Suppressor macrophage treated with lipopolysaccharide for 1 hour (primary cell): ENCODE measurements at places on chromosomes 12 and 14.
A peak's percentile ranks its signal among the peaks of the same experiment; 100 is the strongest.

- DNase-seq, result no peak
Measured at GRCh38 chr14:56422221-56422620, 157.4 kb upstream of the TMEM260 start.

DNA sequence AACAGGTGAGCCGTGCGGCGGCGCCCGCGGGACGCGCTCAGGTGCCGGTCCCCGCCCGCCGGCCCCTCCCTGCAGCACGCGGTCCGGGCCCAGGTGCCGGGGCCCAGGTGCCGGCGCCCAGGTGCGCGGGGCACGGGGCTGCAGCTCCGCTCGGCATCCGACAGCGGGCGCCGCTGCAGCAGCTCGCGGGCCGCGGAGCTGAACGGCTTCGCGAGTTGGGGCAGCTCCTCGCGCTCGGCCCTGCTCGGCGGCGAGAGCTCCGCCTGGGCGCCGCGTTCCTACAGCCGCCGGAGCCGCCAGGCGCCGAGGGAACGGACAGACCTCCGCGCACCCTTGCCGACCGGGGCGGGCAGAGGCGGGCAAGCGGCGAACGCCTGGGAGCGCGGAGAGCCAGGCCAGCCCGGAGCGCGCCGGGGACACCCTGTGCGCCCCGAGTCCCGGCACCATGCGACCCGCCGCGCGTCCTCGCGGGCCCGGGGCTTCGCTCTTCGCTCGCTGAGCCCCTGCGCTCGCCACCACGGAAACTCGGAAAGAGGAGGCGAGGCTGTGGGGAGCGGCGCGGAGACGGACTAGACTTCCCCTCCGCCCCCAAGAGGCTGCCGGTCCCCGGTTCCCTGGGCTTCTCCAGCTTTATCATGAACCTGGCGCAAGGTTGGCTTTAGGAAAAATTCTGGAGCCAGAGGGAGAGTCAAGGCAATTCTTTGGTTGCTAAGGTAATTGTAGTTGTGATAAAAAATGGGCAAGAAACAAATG lies at the start of gene RGS6:
RGS6 (plus strand) TSS at position 201 of the 753 bp plus-strand sequence.
- peak; percentile 33 for DNase-seq

- DNase-seq, result no peak
Measured at GRCh38 chr14:38255673-38256532, at the start of gene CLEC14A. TSS of gene CLEC14A (minus strand) at chr14:38256093. CDS start at chr14:38256022, 71 bp downstream.

- no peak for DNase-seq
Measured at GRCh38 chr14:67539116-67539515, 6.0 kb downstream of the PLEKHH1 start.

DNA sequence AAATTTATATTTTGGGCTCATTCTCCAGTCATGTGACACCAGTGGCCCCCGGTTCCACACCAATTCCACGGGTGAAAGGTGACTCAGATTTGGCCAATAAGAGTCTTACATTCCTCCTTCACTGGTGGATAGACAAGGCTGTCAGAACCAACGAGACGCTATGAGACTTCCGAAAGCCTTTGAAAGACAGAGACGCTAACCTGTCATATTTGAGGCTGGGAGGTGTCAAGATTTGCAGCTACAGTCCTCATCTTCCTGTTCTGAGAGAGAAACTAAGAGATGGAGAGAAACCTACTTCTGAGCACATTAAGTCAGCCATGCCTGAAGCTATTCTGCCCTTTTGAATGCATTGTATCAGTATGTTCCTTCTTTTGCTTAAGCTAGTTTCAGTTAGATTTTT lies 171.2 kb downstream of the FLRT2 start:
- no peak for DNase-seq

GRCh38 chr14:54652188-54652587 lies 85.3 kb downstream of the SAMD4A start:
- DNase-seq, result no peak

GRCh38 chr14:24712909-24713308 lies 78.9 kb upstream of the GZMB start:
- DNase-seq, result no peak

DNA sequence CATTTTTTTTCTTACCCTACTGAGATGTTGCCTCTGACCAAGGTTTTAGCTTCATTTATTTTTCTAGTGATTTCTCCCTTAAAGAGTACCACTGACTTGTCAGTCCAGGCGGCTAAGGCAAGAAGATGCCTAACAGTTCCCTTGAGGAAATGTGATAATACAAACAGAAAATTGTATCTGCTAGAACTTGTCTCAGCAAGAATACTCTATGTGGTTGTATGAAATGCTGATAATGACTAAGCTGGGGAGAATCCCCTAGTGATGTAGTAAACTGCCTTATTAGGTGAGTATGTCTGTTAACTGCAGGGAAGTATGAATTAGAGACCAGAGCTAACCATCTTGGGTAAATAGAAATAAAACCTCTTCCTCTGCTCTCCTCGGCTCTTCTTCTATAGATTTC lies 6.7 kb downstream of the C12orf54 start:
- DNase-seq, result no peak

DNA sequence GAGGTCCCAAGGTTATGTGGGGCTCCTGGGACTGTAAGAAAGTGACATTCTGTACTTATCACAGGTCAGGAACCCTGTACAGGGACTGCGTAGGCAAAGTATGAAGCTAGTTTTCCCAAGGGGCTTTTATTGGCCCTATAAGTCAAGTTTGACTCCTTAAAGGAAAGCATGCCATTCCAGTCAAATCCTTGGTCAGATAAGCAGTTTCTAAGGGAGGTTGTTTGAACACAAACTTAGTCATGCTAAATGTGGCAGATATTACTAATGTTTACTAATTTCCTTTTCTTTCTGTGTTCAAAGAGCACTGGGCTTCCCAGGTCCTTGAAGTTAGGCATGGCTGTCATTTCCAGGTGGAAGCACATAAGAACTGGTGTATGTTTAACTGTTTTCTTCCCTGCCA lies 472.4 kb downstream of the ATP23 start:
- DNase-seq, result peak; percentile 20

DNA sequence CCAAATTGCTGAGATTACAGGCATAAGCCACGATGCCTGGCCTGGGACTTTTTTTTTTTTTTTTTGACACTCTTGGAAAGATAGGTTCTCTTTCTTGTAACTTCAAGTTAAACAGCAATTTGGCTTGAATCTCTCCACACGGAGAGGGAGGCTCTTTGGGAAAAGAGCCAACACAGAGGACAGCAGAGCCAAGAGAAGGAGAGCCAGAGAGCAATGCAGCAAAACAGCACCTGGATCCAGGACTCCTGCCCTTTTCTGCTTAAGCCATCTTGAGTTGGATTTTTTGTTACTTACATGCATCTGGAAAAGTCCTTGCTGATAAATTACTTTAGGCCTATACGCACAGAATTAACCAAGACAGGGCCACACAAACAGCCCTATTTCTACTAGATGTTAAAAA lies 176.8 kb downstream of the APAF1 start:
- no peak for DNase-seq

DNA sequence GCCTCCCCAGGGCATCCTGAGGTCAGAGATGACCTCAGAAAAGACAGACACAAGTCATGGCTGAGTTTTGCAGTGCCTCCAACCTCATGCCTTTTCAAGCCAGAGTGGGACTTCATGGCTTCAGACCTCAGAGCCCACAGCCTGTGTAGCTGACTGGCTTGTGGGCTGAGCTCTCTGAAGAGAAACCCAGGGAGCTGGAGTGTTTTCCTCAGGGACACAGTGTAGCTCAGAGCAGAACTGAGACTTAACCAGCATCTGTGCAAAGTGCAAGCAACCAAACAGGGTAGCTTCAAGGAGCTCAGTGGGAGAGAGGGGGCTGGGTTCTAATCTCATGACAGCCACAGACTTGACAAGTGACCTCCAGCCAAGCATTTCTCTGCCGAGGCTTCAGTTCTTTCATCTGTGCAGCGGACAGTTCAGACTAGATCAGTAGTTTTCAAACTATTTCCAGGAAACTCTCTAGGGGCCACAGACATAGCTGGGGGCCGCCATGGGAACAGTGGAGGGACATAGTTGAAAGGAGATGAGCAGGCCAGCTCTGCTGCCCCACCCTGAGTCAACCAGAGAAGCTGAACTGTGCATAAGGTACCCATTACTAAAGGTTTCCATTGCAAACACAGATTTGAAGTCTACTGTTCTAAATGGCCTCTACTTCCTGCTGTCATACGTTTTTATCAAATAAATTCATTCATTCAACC lies 80.0 kb downstream of the LGMN start:
- DNase-seq, result no peak

- DNase-seq, result no peak
Measured at GRCh38 chr12:79156846-79157463, 292.4 kb downstream of the SYT1 start.

GRCh38 chr12:83185241-83185640 lies 498.5 kb downstream of the TMTC2 start:
- DNase-seq, result no peak

DNA sequence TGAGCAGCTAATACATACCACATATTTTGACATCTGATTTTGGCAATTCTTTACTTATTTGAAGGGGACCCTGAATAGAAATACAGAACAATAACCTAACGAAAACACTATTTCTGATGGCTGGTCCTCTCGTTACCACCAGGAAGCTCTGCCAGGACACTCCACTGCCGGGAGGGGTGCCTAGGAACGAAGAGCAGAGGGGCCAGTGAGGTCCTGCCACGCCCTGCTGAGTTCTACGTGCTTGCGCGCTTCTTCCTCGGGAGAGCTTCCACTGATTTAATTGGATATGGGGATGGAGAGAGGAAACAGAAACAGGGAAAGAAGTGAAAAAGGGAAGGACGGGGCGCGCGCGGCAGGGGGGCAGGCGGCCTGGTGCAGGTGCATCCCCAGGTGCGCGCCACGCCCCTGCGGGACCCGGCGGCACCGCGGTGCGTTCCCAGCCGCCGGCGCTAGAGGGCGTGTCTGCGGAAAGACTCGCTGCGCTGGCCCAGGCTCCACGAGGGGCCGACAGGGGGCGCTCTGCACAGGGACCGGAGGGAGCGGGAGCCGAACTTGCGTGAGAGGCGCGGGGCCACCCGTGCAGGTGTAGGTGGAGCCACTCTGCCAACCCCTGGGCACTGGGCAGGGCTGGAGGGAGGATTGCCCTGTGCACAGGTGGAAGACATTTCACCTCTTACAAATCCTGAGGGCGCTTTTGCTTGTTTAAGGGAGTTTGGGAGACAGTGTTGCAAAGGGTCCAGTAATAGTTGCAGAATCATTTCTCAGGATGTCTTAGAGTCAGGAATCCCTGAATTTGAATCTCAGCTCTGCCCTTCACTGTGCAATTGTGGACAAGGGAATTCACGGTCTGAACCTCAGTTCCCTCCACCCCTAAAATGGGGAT lies 986.3 kb upstream of the TMEM132C start:
- peak; percentile 43 for DNase-seq

GRCh38 chr14:66085224-66085623 lies 400.9 kb upstream of the CCDC196 start:
- no peak for DNase-seq

DNA sequence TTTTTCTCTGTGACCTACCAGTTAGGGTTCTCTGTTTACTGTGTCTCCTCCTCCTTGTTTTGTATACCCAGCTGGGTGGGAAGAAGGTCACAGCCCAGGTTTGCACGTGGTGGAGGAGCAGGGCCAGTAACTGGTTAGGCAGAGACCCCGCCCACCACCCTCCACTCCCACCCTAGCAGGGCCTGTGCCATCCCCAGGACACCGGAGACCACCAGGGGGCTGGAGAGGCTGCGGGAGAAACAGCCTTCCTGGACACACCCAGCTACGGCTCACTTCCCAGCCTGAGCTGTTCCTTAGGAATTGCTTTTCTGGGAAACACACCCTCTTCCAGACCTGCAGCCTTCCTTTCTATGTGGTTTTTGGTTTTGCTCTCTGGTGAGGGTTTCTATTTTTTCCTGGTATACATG lies 21.1 kb downstream of the BDKRB2 start:
- DNase-seq, result no peak

DNA sequence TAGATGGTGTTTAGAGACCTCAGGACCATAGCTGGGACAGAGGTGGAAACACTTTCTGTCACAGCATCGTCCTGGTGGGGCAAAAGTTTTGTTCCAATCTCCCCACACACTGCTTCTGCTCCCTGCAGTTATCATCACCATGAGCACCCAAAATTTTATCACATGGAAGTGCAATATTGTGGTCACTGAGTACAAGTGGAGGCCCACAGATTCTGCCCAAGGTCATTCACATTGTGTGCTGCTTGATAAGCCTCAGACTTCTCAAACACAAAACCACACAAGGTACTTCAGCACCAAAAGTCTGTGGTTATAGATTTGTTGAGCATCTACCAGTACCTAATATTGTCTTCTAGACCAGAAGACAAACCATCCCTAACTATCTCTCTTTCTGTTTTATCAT lies 554 bp upstream of the KRT77 start:
- no peak for DNase-seq

- no peak for DNase-seq
Measured at GRCh38 chr12:133236144-133236543, 467 bp upstream of the ANHX start.

DNA sequence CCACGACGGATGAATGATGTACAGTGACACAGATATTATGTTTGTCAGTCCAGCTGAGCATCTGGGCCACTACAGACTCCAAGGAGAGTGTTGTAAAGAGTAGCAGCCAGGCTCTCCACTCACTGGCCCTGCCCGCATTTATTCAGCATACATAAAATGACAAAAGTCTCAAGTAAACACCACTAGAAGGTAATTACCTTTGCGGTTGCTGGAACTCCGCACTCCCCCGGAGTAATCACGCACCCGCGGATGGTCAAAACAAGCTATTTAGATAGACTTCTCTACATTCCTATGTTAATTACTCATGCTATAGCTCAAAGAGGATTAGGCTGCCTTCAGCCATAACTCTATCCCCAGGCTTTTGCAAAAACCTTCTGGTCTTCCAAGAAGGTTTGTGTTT lies 18.8 kb upstream of the STRAP start:
- no peak for DNase-seq

DNA sequence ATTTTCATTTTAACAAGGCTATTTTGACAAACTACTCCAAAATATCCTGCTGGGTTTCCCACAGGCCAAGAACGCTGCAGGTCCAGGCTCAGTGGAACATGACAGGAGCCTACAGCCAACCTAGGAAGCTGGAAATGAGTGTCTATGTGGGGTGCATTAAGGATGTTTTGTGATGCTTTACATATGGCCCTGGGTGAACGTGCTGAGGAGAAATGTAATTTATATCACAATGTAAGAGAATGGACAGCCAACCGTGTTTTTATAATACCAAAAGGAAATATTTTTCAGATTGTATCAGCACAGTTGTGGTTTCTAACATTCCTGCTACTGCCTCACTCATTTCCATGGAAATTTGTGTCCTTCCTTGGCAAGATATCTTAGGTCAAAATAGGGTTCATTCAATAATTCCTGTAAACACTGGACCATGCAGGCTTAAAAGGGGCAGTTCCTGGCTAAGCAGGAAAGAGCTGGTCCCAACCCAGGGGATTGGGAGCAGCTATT lies 51.5 kb downstream of the ST8SIA1 start:
- no peak for DNase-seq

DNA sequence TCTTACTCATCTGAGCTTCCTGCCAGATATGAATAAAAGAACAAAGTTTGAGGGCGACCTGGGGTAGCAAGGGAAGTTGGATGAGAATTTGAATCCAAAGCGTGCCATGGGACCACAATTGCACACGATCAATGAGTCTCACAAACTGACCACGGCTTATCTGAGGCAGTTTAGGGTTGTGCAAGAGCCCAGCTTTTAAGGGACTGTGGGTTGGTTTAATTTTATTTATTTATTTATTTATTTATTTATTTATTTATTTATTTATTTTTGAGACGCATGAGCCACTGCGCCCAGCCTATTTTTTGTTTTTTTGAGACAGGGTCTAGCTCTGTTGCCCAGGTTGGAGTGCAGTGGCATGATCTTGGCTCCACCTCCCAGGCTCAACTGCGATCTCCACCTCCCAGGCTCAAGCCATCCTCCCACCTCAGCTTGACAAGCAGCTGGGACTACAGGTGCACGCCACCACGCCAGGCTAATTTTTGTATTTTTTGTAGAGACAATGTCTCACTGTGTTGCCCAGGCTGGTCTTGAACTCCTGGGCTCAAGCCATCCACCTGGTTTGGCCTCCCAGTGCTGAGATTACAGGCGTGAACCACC lies 1.1 kb downstream of the AMDHD1 start:
- no peak for DNase-seq
